ENCODE measurements at places on chromosomes 2 and 18. TPM values are rescaled to one million over a fixed set of nuclear protein-coding genes. Genes with fewer than 3 reads are reported as not detected.

Gene SERPINB13
- not detected for total RNA-seq

Gene PSTPIP2
- total RNA-seq: 0.51 TPM

Gene DAW1
- not detected for total RNA-seq

Gene INPP5D
- 247 TPM for total RNA-seq

Gene CNTNAP5
- total RNA-seq: not detected

Gene POTEC
- total RNA-seq: not detected

Gene SLC38A11
- 2.6 TPM for total RNA-seq

Gene FAM161A
- 2.5 TPM for total RNA-seq

Gene CGREF1
- 0.31 TPM for total RNA-seq

Gene KIF5C
- 2.6 TPM for total RNA-seq

Gene MMADHC
- 69.6 TPM for total RNA-seq

Gene PIK3C3
- total RNA-seq: 56.7 TPM

Gene IL18RAP
- 0.98 TPM for total RNA-seq

Gene RTP5
- 0.12 TPM for total RNA-seq

Gene CXCR1
- not detected for total RNA-seq

Gene RGPD4
- total RNA-seq: 0.07 TPM

Gene MROH2A
- not detected for total RNA-seq

Gene SERPINB12
- not detected for total RNA-seq

Gene ACADL
- not detected for total RNA-seq

Gene SERPINB4
- total RNA-seq: not detected

Gene POLR1A
- 47.8 TPM for total RNA-seq

Gene FAM124B
- total RNA-seq: not detected

Gene AP1S3
- total RNA-seq: 46.3 TPM

Gene NETO1
- total RNA-seq: 9.1 TPM

Gene B4GALT6
- 3.8 TPM for total RNA-seq

Gene APCDD1
- total RNA-seq: 0.15 TPM

Gene DYSF
- 0.13 TPM for total RNA-seq

Gene ASIC4
- not detected for total RNA-seq

Gene UBR3
- 29.4 TPM for total RNA-seq

Gene CDH2
- not detected for total RNA-seq

Gene NFATC1
- total RNA-seq: 52.6 TPM

Gene IER3IP1
- 8.6 TPM for total RNA-seq

Measured in activated B cell treated with CpG ODN at 0.5 μM for 24 hours (primary cell).